ENCODE measurements at places on chromosomes 2 and 18.

GRCh38 chr2:104769096-104769495, 84.8 kb upstream of the POU3F3 start:
- no peak for DNase-seq

- peak; percentile 70 for DNase-seq
Observed at GRCh38 chr2:172285010-172285621, 142.3 kb upstream of the ITGA6 start.

GRCh38 chr2:207260947-207261346, 95.2 kb upstream of the KLF7 start:
- no peak for DNase-seq

DNA sequence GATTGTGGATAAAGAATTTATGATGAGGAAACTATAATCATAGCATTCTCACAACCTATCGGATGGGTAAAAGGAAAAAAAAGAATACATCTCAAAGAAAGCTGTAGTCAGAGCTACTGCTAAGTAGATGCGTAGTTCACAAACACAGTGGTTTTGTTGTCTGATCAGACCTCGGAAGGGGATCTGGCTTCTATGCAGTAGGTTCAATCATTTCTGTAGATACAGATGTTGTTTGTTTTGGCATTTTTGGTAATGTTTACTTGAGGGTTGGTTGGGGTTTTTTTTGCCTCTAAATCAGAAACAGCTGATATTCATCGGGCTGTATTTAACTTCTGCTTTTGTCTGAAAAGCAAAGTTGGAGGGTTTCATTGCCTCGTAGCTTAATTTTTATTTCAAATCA, 42.1 kb downstream of the NPAS2 start:
- DNase-seq = no peak

DNA sequence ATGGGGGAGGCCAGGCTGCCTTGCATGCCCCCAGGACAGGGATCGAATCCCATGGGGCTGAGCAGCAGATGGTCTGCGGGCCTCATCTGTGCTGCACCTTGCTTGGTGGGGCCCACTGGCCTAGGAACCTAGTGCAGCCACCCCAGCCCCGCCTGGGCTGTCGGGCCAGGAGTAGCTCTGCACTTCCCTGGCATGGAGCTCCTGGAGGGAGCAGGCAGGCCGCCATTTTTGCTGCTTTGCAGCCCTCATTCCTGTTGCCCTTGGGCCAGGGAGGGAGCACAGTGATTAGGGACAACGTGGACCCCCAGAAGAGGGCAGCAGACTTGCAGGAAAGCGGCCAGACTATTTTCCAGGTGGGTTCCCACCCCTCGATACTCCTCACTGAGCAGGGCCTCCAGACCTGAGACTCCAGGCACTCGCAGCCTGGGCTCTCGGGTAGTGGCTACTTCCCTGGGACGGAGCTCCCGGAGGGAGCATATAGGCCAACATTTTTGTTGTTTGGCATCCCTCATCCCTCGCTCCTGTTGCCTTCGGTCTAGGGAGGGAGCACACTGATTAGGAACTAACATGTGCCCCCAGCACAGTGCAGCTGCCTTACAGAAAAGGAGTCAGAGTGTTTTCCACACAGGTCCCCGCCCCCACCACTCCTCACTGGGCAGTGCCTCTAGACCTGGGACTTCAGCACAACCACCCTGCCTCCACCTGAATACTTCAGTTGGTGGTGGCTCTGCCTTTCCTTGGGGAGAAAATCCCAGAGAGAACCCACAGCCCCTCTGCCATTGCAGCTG, 99.5 kb downstream of the MAIP1 start:
- no peak for DNase-seq

DNA sequence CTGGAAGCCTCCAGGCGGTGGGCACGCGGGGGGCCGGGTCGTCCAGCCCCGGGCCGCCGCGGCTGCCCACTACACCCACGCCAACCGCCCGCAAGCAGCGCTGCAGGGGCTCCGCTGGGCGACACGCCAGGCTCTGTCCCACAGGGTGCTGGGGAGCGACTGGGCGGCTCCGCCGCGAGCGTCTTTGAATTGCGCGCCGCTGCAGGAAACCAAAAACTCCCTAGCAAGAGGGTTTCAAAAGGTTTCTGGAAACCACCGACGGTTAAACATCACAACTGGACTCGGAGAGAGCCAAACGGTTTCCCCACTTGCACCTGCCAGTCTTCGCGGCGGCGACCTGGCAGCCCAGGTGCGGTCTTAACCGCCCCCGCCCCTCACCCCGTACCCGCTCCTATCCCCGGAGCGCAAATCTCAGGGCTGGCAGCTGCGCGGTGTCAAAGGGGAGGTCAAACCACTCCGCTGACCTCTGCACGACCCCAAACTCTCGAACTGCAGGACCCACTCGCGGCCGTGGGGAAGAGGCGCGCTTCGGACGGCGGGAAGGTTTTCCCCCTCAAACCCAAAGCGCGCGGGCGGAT, 1.0 kb downstream of the CXCR4 start:
- DNase-seq = peak; percentile 66

- no peak for DNase-seq
Observed at GRCh38 chr18:10130606-10131005, 216.8 kb downstream of the VAPA start.

DNA sequence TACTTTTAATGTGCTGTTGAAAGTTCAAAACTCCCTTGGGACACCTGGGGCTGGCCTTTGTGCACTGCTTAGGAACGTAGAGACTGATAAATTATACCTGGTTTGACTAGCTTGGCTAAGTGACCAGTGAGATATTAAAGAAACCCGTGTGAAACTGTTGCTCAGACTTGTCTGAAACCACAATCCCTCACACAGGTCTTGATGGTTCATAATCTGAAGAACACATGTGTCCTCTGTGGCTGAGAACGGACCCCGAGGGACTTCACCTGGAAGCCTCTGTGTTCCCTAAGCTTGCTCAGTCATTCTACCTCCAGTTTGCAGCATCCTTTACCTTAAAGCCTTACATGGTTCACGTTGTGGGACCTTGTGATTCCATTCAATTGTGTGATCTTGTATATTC, 218.8 kb downstream of the CBLN2 start:
- no peak for DNase-seq

GRCh38 chr2:189545418-189545817, 35.2 kb downstream of the SLC40A1 start:
- no peak for DNase-seq

- DNase-seq = no peak
Observed at GRCh38 chr2:21687589-21687988, 563.8 kb downstream of the TDRD15 start.

DNA sequence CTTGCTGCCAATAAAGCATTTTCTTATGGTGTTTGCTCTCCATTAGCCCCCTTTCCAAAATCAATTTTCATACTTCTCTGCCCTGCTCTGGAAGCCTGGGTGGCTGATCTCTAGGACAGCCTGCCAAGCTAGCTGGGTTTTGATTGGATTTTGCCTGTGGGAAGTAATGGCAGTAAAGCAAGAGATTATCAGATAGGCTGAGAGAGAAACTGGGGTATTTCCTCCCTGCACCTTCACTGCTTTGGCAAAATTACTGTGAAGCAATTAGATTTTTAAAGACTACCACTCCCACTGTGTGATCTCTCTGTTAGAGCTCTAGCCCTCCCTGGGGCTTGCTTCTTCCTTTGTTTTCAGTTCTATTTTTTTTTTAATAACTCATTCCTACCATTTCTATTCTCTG, 223.8 kb downstream of the DLGAP1 start:
- DNase-seq = peak; percentile 43

DNA sequence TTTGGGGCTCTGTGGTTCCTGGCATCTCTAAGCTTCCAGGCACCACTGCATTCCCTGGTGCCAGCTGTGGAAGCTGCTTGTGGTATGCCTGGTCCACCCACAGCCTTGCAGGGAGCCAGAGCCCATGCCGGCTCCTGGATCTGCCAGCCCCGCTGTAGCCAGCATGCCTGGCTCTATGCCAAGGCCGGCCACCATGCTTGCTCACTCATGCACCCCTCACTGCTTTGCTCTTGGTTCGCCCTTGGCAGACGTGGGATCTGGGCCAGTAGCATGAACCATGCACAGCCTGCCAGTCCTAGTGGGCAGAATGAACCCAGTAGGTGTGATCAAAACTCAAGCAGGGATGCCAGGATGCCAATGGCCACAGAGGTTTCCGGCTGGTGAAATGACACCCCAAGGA, 634.2 kb upstream of the TMEFF2 start:
- DNase-seq = peak; percentile 21

GRCh38 chr2:39381653-39382052, 55.4 kb downstream of the MAP4K3 start:
- DNase-seq = peak; percentile 70

DNA sequence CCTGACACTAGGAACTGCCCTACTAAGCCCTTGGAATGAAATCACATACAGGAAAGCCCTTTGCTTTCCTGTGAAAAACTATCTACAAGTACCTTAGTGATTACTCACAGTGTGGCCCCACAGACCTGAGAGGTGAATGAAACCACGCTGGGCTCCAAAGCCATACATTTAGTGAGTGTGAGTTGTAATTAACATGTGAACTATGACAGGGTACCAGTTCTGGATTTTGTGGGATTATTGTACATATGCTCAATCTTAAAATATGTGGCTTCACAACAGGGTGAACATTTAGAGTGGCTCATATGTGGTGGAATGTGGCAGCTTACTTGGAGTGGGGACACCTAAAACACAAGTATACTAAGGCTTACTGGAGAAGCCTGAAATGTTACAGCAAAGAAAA, 12.3 kb downstream of the KCTD1 start:
- DNase-seq = no peak

DNA sequence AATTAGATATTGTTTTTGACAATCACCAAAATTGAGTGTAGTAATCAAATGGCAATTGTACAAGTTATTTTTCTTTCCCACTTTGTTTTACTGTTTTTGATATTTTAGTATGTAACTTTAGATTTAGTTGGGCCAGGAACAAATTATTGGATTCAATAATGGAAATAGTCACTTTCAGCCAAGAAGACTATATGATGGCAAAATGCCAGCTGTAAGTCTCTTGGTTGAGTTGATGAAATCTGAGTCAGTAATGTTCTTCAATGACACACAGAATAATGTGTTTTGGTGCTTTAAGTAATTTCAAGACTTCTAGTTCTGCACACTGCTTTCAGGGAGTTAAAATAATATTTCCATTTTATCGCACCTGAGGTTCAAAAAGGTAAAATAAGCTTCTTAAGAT, 2022.0 kb upstream of the CELF4 start:
- peak; percentile 44 for DNase-seq

- DNase-seq = peak; percentile 15
Observed at GRCh38 chr18:36903215-36903928, 74.4 kb downstream of the KIAA1328 start.

DNA sequence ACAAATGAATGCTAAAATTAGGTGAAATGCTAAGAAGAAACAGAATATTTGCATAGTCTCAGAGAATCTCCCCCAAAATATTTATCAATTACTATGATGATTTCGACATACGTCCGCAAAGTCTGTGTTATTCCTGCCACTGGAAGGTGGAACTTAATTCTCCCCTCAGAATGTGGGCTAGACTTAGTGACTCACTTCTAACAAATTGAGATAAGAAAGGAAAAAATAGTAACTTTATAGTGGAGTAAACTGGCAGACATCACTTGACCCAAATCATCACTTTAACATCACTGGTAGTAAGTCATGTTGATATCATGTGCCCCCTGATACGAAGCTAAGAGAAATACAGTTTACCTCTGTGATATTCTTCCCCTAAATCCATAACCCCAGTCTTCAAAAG, 23.5 kb downstream of the HADHB start:
- no peak for DNase-seq

GRCh38 chr18:80200171-80200931, 47.0 kb downstream of the PARD6G start:
- DNase-seq = no peak

DNA sequence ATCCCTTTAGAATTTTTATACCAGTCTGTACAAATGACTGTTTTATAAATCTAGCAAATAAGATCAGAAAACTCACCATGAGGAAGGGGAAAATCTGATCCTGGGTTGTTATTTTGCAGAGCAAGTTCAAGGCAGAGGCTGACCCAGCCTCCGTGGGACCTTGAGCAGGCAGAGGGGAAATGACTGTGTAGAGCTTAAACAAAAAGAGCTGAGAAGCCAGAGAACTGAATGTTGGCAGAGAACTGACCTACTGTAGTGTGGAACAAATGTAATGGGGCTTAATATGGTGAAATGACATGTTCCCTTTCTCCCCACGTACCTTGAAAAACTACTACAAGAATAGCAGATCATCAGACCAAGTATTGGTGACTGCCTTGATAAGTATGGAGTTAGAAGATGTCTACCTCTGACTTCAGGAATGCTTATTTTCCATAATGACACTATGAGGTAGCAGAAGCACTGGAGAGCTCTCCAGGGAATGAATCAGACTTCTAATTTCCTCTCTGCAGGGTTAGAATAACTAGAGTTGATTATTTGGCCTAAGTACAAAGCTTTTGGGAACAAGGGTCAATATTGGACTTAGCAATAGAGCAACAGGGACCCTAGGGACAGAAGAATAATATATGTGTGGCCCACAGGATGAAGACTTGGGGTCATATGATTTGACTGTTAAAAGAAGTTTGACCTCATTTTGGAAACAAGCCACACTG, 304.4 kb downstream of the CCDC178 start:
- peak; percentile 89 for DNase-seq

GRCh38 chr2:107338059-107338458, 452.1 kb upstream of the ST6GAL2 start:
- no peak for DNase-seq

GRCh38 chr18:13223311-13224143, 5.0 kb downstream of the LDLRAD4 start:
- peak; percentile 93 for DNase-seq

- no peak for DNase-seq
Observed at GRCh38 chr2:224403657-224404056, 1.8 kb upstream of the FAM124B start.

GRCh38 chr2:64029116-64029665, 10.0 kb upstream of the VPS54 start:
- DNase-seq = peak; percentile 87

- peak; percentile 16 for DNase-seq
Observed at GRCh38 chr2:7119132-7119835, 202.1 kb downstream of the RNF144A start.

GRCh38 chr2:120391911-120392665, 46.2 kb downstream of the INHBB start:
- DNase-seq = no peak

DNA sequence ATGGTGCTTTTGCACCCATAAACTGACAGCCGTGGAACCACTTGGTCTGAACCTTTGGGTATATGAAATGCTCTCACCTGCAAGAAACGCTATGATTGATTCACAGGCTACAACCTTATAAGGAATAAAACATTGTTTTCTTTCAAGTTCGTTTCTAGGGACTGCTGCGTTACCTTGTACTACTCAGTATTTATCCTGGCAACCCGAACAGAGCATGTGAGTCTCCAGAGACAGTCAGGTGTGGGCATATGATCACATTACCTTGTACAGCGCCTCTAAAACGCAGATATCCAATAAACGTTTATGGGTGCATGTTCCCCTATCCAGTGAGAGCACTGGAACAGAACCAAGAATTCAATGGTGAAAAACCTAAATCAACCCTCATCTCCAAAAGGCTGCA, 1.7 kb downstream of the CCBE1 start:
- DNase-seq = peak; percentile 71

DNA sequence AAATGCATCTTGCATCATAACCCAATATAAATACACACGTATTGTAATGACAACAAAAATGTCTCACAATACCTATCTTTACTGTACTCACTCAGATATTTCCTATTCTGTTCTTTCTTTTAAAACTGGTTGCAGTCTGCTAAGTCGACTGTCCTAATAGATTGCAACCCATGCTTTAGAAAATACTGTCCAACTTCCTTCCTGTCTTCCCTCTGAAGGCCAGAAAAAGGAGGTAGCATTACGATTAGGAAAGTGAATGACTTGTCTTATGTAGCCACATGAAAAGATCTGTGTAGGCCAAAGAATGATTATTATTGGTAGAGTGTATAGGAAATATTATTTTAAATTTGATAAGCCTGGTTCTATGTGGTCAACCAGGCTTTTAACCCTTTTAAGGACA, 134.1 kb downstream of the FAM210A start:
- no peak for DNase-seq
